ENCODE measurements at places on chromosomes 1 and 21. TPM values are rescaled to one million over a fixed set of nuclear protein-coding genes. Genes with fewer than 3 reads are reported as not detected.

DNA sequence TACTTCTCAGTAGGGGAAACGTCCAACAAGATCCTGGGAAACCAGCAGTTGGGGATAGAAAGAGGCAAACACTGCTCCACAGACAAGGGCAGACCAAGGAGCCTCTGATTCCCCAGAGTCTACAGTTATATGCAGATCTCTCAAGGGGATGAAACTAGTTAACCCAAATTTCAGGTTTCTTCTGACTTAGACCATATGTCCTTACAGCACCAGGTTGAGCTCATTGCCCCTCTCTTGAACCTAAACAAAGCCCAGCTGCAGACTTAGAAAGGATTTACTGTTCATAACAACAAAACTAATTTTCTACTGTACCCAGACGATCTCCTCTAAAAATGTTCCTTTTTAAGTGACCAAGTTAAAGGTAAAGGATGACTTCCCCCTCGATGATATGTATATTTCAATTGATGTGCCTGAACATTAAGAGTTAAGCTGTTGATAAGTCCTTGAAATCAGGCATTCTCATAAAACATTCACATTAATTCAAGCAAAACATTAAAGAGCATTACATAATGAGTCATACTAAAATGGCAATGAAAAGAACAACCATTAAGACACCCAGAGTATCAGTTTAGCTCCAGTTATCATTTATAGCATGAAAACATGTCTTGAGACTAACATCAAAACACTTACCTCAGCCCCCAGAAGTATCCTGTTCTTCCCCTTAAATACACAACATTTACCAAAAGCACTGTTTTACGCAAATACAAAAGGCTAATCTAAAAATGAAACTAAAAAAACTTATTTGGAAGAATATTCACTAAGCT lies 24.1 kb downstream of the SMYD3 start:
- no peak for DNase-seq

DNA sequence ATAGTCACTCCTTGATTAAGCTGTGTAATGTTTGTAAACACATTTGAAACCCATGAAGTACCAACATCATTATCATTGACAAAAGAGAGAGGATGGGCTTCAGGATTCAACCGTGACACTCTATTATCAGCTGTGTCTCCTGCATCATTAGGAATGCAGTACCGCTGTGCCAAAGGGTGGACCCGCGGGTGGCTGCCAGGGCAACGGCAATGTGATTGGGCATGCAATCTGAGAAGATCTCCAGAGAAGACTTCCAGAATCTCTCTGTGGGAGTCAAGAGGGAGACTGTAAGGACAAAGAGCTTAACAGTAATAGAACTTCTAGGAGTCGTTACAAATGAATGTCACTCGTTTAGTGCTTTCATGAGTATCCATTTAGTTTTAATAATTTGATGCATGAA lies 97.9 kb downstream of the USH2A start:
- DNase-seq: no peak

GRCh38 chr1:160208557-160209320 lies 3.6 kb downstream of the PEA15 start:
- no peak for DNase-seq

- DNase-seq: no peak
These were observed 4.0 kb downstream of the STPG1 start for GRCh38 chr1:24409535-24409934.

GRCh38 chr1:48789903-48790302 lies 13.2 kb upstream of the BEND5 start:
- DNase-seq: no peak

DNA sequence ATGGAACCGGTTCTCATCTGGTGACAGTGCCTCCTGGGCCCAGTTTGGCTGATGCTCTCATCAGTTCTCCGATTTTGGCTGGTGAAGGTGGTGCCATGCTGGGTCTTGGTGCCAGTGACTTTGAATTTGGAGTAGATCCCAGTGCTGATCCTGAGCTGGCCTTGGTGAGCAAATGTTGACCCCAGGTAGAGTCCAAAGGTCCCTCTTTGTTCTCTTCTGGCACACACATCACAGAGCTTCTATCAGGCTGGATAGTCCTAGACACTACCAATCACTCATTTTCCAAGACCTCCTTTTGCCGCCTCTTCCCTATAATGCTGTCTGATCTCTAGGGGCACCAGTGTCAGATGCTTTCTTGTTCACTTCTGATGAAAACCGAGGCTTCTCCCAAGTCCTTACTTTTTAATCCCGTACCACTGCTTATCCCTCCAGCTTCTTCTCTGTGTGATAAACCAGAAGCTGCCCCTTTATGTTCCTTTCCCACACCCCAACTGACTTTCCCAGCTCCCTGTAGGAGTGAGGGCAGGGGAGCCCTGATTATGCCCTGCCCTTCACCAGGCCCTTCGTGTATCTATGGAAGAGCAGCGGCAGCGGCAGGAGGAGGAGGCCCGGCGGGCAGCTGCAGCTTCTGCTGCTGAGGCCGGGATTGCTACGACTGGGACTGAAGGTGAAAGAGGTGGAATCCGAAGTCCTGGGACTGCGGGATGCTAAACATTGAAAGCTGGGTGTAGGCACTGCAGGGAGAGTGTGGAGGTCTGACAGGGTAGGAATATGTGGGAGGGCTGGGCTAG lies 11.1 kb downstream of the PSMD4 start:
- no peak for DNase-seq

DNA sequence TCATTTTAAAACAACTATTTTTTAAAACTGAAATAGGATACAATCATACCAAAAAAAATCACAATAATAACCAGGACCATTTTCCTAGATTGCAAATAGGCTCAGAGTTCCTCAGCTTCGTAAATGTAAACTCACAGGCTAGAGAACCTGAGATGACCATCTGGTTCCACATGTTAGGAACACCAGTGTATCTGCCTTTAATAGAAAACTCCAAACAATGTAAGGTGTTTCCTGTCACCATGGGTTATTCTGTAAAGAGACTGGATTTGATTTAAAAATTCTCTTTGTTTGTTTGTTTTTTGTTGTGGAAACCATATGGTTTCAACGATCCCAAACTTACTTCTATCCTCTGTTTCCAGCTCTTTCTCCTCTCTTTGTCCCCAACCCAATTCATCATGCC lies 197.5 kb downstream of the ZZZ3 start:
- DNase-seq: no peak

DNA sequence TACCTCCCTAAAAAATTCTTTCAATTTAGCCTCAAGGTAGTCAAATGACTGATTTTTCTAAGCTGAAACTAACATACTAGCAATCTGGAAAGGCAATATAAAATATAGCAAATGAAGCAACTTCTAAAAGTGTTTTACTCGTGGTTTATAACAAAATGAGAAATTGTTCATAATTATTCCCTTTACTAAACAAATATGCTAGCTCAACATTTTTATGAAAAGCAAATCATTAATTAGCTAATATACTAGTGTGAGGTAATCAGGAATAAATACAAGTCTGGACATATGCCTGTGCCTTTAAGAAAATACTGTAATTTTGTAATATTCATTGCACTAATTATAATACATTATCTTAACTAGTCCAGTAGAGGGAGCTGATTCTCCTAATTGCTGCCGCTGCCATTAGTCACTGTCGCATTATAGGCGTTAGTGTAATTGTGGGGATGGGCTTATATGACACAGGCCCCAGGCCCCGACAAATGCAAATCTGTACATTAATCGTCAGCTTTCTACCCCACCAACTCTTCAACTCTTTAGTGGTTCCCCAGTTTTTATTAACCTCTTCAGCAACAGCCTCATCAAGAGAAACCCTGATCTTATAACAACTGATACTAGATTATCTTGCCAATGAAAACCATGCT lies 160.9 kb downstream of the GABPA start:
- DNase-seq: no peak

- DNase-seq: no peak
These were observed 547.3 kb upstream of the PLXNA2 start for GRCh38 chr1:208791456-208791855.

- DNase-seq: no peak
These were observed 9.0 kb upstream of the RPL5 start for GRCh38 chr1:92822879-92823278.

The RRAGC gene
- polyA plus RNA-seq: 32.4 TPM

The S100A14 gene
- 19.2 TPM for polyA plus RNA-seq

The CFAP126 gene
- 12.1 TPM for polyA plus RNA-seq

The LEFTY2 gene
- 1.6 TPM for polyA plus RNA-seq

The FMOD gene
- polyA plus RNA-seq: 60.7 TPM

The TMEM82 gene
- polyA plus RNA-seq: 3.1 TPM

The MFAP2 gene
- polyA plus RNA-seq: 200 TPM
